ENCODE measurements at places on chromosomes 7 and 10.

- no peak for DNase-seq
Measured at GRCh38 chr7:148218603-148219002, 372.0 kb upstream of the C7orf33 start.

GRCh38 chr7:49937608-49938007, 155.4 kb downstream of the ZPBP start:
- no peak for DNase-seq

DNA sequence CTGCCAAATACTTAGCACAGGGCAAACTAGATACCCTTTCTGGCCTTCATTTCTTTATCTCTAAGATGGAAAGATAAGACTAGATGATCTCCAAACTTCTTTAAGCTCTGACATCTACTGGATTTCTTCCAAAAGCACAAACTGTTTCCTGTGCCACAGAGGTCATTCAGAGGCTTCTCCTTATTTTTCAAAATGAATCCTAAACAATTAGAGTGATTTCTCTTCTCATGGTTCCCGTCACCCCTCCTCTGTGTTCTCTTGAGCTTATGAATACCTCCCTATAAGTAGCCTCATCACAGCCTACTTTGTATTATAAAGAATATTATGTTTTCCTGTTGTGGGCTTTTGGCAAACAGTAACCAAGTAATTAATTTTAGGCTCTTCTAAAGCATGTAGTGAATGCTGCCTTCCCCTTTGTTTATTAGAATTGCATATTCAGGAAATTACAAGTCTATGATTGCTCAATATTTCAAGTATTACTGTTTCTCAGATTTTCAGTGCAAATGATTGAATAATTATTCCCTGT, 179.5 kb downstream of the REEP3 start:
- no peak for DNase-seq

GRCh38 chr10:113129117-113129516, 179.1 kb downstream of the TCF7L2 start:
- DNase-seq, result no peak

DNA sequence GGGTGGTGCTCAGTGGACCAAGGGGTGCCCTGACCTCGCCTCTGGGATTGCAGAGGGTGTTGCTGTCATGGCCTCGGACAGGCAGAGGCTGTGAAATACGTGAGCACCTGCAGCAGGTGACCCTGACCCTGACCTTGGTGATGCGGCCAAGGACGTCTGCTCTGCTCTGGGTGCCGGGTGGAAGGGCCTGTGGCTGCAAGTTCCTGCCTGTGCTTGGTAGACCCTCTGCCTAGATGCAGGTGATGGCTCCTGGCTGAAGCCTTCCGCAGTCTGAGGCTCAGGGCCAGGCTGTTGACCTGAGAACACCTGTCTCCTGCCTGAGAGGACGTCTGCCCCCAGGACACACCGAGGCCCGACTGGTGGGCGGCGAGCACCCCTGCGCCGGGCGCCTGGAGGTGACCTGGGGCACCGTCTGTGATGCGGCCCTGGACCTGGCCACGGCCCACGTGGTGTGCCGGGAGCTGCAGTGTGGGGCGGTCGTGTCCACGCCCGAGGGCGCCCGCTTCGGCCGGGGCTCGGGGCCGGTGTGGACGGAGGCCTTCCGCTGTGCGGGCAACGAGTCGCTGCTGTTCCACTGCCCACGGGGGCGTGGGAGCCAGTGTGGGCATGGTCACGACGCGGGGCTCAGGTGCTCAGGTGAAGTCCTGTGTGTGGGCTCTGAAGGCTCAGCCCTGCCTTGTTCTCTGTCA, 4.4 kb downstream of the SCART1 start:
- DNase-seq, result no peak

DNA sequence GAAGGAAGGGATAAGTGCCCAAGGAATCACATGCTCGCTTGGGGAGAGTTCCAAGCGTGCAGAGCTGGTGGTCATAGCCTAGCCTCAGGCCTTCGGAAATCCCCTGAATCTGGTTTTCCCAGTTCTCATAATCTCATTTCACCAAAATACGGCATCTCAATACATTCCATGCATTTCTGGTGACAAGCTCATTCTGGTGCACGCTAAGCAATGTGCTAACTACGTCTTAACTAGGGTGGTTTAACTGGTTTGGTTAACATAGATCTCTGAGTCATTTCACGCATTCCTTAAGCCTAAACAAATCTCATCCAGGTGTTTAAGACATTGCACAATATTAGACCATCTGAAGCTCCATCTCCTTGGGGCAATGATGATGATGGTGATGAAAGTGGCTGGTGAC, 72.9 kb upstream of the STEAP1B start:
- no peak for DNase-seq

DNA sequence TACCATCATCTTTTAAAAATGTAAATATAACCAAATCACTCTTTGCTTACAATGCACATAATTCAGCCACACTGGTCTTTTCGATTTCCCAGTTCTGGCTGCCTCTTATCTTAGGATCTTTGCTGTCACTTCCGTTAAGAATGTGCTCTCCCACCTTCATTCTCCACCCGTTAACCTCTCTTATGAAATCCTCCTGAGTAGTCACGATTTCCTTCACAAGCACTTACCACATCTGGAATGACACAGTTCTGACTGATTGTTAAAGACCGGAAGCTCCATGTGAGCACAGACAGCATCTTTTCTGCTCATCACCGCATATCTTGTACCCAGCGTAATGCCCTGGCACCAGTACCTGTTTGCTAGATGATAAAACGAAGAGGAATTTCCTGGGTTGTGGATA, 84.3 kb downstream of the CUL2 start:
- no peak for DNase-seq

DNA sequence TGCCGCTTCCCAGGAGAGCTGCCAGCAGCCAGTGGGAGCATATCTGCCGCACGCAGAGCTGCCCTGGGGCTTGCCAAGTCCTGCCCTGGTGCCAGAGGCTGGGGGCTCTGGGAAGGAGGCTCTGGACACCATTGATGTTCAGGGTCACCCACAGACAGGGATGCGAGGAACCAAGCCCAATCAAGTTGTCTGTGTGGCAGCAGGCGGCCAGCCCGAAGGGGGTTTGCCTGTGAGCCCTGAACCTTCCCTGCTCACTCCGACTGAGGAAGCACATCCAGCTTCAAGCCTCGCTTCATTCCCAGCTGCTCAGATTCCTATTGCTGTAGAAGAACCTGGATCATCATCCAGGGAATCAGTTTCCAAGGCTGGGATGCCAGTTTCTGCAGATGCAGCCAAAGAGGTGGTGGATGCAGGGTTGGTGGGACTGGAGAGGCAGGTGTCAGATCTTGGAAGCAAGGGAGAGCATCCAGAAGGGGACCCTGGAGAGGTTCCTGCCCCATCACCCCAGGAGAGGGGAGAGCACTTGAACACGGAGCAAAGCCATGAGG, 94.6 kb downstream of the TACC2 start:
- no peak for DNase-seq

DNA sequence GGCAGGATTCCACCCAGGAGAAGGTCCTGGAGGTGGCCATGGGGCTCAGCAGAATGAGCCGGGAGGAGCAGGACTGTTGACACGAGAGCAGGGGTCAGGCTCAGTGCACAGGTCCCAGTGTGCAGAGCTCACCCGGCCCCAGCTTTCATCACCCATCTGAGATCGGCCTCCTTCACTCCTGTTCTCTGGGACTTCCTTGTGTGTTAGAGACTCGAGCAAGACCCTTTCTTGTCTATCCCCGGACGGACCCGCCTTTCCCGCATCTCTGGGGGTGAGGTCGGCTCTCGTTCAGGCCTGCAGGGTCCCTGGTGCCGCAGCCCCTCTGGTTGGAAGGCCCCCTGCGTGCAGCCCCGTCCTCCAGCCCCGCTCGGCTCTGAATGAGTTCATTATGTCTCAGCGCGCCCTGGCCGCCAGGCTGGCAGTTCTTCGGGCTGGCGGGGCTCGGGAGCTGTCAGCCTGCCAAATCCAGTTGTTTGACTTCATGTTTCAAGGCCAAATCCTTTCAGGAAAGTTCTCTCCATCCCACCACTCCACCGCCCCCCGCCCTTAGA, 127.9 kb downstream of the LHPP start:
- DNase-seq, result no peak

GRCh38 chr7:148809856-148810255, 74.2 kb downstream of the EZH2 start:
- no peak for DNase-seq

- no peak for DNase-seq
Measured at GRCh38 chr10:20215547-20216152, 399.4 kb downstream of the PLXDC2 start.

GRCh38 chr10:72238392-72239175, 22.5 kb upstream of the ASCC1 start:
- no peak for DNase-seq

GRCh38 chr10:103761075-103761920, 94.1 kb downstream of the SH3PXD2A start:
- no peak for DNase-seq

DNA sequence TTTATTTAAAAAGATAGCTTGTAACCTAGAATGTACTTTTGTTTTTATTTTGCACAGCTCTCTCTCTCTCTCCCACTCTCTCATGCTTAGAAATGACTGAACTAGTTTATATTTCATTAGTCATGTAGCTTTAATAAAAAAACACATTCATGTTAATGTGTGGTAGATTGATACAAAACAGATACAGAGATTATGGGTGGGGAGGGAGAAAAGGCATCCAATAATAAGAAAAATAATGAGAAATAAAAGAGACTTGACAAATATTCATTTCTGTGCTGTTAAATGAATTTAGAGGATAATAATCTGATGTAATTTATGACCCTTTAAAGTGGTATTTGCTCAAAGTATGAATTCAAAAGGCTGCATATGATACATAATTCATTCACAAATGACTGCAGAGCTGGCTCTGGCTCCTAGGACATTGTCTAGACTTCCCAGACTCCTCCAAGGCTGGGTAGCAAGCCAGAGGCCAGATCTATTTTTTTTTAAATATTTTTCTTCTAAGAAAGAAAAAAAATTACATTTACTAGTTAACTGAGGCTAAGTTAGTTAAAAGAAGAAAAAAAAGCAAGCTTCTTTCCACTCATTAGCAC, 105.7 kb upstream of the DNAJB12 start:
- no peak for DNase-seq

GRCh38 chr10:95789902-95790301, 33.9 kb downstream of the ENTPD1 start:
- DNase-seq, result no peak

GRCh38 chr7:136045181-136045580, 68.0 kb upstream of the MTPN start:
- no peak for DNase-seq

- DNase-seq, result no peak
Measured at GRCh38 chr10:127193125-127193524, 3.3 kb downstream of the INSYN2A start.

- DNase-seq, result no peak
Measured at GRCh38 chr10:107546986-107547385, 382.5 kb upstream of the SORCS1 start.

GRCh38 chr7:112296432-112296831, 89.9 kb downstream of the ZNF277 start:
- no peak for DNase-seq

GRCh38 chr7:64691831-64692230, 25.9 kb downstream of the ZNF107 start:
- no peak for DNase-seq

- DNase-seq, result no peak
Measured at GRCh38 chr7:139940866-139941265, 111.8 kb downstream of the TBXAS1 start.

DNA sequence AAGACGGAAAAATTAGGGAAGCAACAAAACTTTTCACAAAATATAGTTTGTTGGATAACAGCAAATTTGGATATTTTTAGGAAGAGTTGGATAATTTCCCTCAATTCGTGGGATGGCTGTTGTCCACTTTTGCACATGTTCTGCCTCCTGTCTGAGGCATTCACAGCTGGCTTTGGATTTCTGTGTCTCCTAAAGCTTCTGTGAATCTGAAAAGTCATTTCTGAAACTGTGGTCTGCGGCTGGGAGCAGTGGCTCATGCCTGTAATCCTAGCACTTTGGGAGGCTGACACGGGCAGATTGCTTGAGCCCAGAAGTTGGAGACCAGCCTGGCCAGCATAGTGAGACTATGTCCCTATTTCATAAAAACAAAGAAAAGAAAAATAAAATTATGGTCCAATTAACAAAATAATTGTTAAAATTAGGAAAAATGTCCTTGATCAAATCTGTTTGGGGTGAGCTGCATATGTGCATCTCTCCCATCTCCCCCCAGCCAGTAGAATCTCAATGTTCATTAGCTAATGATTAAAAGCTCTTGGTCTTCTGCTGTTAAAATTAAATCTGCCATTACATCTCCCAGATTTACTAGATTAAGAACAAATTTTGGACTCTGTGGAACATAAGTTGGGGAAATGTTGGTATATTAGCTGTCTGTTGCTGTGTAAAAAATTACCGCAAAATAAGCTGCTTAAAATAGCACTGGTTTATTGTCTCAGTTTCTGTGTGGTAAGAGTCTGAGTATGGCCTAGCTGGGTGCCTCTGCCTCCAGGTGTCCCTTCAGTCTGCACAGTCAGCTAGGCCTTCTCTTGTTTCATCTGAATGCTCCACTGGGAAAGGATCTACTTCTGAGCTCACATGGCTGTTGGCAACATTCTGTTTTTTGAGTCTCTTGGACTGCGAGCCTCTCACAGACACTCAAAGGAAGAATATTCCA, 332.0 kb upstream of the FZD1 start:
- no peak for DNase-seq

DNA sequence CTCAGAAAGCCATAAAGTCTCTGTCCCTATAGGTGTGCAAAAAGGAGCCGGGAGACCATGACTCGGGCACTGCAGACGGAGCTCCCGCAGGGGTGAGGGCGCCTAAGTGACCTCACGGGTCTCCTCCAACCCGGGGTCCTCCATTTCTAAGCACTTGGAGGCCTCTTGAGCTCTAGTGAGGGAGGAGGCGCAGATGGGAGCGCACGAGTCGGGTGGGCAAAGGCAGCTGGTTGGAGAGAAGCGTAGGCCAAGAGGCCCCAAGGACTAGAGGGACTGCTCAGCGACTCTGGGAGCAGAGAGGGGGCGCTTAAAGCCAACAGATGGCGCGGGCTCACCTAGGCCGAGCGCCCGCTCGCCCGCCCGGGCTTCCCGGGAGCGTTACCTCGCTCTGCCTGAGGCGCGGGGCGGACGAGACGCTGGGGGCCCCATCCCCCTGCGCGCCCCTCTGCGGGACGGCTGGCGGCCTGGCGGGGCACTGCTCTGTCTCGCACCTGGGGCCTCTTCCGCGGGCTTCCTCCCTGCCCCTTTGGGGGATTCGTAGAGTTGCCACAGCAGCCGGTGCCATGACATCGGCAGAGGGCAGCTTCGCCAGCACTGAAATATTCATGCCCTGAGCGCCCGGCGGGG, 523 bp upstream of the CDH23 start:
- DNase-seq, result no peak

DNA sequence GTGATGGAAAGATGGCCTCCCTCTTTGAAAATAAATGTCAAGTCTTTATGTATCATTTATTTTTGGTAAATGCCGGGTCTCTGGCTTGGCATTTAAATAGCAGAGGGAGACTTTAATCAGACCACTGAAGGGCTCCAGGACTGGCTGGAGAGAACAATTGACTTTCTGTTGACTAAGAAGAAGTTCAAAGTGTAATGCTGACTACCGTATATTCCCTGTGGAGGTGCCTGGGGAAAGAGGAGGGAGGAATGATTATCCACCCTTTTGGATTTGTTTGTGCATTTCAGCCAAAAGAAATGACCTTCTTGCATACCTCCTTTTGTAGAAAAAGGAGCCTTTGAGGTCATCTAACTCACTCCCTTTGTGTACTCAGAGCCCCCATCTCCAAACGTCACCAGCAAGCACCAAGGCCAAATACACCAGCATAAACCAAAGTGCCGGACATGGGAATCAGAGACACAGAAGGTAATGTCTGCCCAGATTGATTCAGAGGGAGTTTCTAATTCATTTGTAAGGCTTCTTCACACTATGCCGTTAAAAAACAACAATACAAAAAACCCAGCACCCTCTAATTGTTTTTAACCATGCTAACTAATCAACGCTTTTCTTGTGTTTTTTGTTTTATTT, 75.2 kb downstream of the PRLHR start:
- no peak for DNase-seq

- no peak for DNase-seq
Measured at GRCh38 chr10:91558473-91558872, 74.4 kb downstream of the PPP1R3C start.
